ENCODE measurements at places on chromosomes 6 and 20. TPM values are rescaled to one million over a fixed set of nuclear protein-coding genes. Genes with fewer than 3 reads are reported as not detected.
A peak's percentile ranks its signal among the peaks of the same experiment; 100 is the strongest.

DNA sequence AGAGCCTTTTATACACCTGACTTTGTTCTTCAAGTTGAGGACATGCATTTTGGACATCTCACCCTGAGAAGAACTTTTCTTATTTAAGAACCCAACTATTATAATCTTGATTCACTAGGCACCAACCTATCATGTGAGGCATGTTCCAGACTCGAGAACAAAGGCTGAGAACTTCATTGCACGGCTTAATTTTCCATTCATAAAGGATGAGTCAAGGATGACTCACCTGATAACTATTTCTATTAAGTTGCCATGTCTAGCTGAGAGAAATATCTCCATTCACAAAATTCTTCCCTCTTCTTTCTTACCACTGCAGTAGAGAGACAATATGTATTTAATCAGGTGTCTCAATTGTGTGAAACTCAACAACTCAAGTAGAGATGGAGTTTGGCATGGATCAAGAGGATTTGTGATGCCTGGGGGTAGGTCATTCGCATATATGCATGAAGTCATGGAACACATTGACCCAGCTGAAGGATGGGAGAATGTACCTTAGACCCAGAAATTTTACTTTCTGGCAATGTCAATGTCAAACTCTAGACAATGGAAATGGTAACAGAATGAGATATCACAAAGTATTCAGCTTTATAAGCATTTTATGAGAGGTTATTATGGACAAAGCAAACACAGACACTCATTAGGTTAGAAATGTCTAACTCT lies 208.7 kb upstream of the PRND start:
- no peak for DNase-seq

DNA sequence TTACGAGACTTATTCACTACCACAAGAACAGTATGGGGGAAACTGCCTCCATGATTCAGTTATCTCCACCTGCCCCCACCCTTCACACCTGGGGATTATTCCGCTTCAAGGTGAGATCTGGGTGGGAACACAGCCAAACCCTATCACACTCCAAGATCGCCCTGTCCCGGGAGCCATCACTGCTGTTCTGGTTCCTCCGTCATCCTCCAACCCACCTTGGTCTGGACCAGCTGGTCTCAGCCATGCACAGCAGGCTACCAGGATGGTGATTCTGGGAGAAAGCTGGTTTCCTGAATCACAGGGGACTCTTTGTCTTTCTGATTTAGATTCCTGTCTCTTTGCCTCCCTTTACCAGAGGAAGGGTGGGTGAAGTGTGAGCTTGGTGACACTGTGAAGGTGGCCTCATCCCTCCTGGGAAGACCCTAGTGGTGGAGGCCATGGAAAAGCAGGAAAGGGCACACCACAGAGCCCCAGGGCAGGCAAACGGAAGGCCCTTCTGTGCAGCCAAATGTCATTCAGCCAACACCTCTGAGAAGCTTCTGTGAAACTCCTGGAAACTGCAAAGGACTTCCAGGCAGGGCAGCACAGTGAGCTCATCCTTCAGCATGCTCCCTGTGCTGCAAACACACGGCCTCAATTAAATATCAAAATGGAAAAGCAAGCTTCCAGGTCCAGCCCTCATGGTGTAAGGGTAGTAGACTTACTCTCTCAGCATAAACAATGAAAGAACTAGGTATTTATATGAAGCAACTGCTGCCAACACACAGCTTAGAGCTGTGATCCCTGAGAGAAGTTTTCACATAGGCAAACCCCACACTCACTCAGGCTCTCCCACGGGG lies 169.8 kb downstream of the ANKRD60 start:
- no peak for DNase-seq

DNA sequence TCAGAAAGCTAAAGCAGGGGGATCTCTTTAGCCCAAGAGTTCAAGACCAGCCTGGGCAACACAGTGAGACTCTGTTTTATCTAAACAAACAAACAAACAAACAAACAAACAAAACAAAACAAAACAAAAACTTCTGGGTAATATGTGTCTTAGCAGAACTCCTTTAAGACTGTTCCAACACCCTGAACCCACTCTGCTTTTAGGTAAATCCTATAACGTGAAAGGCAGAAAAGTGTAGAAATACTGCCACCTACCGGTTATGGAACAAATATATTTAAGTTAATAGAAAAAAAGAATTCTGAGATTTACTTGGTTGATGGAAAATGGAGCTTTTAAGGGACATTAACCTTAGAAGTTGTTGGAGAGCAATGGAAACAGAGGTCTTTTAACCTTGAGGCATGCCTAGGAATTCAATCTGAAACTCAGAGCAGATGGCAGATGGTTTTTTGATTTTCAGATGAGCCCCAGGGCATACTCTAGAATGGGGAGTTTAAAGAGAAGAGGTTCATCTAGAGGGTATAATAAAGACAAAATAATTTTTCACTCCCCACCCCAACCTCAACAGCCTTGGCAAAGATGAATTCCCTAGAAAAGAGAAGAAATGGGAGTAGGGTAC lies 38.5 kb downstream of the SOD2 start:
- no peak for DNase-seq

- DNase-seq, result no peak
Observed at GRCh38 chr6:124858564-124858963, 103.7 kb upstream of the RNF217 start.

DNA sequence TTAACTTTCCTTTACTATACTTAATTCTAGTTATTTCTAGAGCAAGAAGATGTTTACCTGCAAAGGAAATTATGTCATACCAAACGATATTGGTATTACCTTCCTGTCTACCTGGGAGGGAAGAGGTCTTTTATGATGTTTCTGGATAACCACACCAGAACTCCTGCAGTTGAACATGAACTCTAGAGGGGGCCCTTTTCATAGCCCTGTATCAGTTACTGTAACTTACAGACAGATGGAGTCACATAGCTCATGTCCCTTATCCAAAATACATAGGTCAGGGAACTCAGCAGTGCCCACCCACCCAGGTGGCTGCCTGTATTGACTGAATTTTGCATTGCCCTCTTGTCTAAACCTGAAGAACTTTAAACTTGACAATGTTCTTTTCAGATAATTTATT lies 35.1 kb upstream of the MYL9 start:
- no peak for DNase-seq

DNA sequence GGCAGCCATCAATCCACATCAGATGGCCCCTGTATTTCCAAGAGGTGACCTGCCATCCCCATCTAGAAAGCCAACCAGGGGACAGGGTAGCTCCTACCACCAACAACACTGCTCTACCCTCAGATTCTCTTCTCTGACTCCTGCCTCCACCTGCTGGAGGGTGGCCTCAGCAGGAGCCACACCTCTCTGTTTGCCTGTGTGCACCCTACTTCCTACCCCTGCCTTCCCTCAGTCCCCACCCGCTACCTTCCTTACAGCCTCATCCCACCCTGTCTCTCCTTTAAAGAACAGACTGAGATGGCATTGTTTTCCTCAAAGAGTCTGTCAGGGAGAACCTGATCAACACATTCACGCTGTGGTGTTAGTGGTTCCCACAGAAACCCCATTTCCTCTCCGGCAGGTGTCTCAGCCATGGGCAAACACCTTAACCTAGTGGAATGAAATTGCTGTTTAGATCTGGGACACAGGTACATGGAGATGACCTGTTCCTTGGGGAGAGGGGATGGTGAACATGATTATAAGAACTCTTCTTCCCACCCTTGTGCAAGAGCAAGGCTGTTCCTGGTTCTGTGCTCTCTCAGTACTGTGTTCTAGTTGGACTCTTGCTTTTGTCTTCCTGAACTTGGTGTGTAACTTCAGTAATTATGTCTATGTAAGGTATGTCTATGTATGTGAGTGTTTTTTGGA lies 1.8 kb downstream of the ENTPD6 start:
- DNase-seq, result no peak

GRCh38 chr6:47650553-47651432 lies 47.6 kb upstream of the ADGRF4 start:
- no peak for DNase-seq

GRCh38 chr6:147078602-147079001 lies 125.6 kb upstream of the STXBP5 start:
- no peak for DNase-seq

GRCh38 chr6:166814390-166814789 lies 142.0 kb downstream of the RNASET2 start:
- no peak for DNase-seq

DNA sequence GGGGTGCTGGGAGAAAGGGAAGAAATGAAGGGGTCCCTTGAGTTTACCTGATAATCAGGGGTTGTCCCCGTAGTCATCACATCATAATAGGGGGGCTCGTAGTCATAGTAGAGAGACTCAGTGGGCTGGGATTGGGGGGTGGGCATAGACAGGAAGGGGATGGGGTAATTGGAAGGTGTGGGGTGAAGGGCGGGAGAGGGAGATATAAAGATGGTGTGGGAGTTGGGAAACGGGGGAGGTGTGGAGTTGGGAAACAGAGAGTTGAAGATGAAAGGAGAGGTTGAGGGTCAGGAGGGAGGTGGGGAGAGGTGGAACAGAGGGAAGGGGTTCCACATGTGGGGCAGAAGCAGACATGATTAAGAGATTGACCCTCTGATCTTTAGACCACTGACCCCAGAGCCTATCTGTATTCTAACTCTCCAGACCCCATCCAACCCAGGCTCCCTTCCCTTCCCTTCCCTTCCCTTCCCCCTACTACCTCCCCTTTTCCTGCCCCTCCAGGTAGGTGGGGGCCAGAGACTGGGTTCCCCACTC lies 6.5 kb downstream of the COL11A2 start:
- DNase-seq, result no peak

The DEFB132 gene
- not detected for total RNA-seq

GRCh38 chr6:94478133-94479005 lies 1059.0 kb upstream of the EPHA7 start:
- DNase-seq, result no peak

DNA sequence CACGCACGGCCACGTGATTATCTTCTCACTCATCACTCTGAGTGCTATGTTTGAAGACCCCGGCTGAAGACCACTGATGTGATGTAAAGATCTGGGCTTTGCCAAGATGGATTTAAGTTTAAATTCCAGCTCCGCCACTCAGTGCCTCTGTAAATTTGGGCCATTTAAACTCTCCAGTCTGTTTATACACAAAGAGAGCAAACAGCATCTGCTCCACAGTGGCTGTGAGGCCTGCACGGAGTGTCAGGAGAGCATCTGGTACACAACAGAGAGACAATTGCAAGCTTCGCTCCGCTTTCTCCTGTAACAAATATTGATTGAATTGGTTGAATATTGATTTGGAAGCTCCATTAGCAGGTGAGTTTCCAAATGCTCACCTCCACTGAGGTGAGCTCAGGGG lies 80.5 kb upstream of the FRMD1 start:
- DNase-seq, result no peak

- DNase-seq, result no peak
Observed at GRCh38 chr6:73248192-73248903, 14.6 kb downstream of the KHDC1 start.

GRCh38 chr20:11235058-11235457 lies 561.3 kb upstream of the JAG1 start:
- DNase-seq, result no peak

DNA sequence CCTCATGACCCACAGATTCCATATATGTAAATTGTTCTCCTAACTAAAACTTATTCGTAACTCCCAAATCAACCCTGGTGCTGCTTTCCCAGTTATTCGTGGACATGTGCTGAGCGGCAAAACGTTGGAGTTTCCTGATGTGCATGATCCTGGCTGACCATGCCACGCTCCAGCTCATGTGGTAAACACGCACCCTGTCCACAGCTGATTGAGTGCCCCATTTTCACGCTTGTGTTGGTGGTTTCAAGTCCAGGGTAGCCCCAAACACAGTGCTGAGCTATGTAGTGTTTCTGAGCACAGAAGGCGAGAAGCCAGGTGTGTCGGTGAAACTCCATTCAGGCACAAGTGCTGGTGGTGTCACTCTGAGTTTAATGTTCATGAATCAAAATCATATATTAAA lies 19.1 kb upstream of the FOXC1 start:
- DNase-seq, result no peak

DNA sequence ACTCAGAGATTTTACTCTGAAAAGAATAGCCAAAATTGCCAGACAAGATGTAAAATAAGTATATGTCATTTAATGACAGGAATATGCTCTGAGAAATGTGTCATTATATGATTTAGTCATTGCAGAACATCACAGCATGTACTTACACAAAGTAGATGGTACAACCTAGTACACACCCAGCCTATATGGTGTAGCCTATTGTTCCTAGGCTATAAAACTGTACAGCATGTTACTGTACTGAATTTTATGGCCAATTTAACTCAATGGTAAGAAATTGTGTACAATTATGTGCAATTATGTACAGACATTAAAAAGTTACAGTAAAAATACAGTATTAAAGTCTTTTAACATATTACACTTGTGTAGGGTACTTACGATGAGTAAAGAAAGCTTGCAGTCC lies 311.9 kb upstream of the EPHA7 start:
- DNase-seq, result no peak

The WFDC11 gene
- total RNA-seq, result not detected

DNA sequence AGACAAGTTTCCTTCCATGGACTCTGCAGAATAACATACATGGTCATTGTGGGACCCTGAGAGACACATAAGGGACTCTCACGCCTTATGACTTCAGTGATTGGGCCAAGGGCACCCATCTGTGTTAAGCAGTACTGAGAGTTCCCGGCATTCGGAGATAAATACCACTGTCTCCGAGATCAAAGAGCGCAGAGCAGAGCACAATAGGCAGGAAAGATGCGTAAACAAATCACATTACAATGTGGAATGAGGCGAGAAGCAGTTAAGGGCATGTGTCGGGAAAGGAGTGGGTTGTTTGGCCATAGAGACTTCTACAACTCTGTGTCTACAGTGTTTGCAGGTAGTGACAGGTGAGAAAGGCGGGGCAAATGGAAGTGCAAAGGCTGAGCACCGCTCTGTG lies 57.6 kb downstream of the NRSN1 start:
- DNase-seq, result no peak

GRCh38 chr6:701700-702479 lies 9.0 kb upstream of the EXOC2 start:
- peak; percentile 21 for DNase-seq

The CLDN20 gene
- total RNA-seq, result 0.23 TPM

The NKX2-2 gene
- 0.82 TPM for total RNA-seq

The OR14J1 gene
- total RNA-seq, result 0.10 TPM

DNA sequence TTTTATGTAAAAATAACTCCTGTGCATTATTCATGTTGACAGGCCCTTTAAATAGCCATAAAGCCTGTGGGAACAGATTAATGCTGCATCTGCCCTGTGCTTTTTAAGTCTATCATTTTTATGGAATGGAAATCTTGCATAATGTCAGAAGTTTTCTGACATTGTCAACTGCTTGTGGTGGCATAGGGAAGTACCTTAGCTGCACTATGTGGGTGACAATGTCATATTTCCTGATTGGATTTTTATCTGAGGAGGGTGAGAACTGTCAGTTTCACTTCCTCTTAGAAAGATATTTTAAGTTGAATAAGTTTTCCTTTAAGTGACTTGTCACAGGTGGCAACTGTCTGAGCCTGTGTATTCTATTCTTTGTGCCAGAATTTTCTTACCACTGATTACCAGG lies 267.9 kb downstream of the PLCB1 start:
- DNase-seq, result no peak

The IL20RA gene
- total RNA-seq, result 0.10 TPM

- no peak for DNase-seq
Observed at GRCh38 chr6:147947521-147947920, 395.1 kb upstream of the SASH1 start.

- DNase-seq, result no peak
Observed at GRCh38 chr6:167428664-167429333, 103.9 kb downstream of the TTLL2 start.
